ENCODE measurements at places on chromosomes 1 and 21. TPM values are rescaled to one million over a fixed set of nuclear protein-coding genes. Genes with fewer than 3 reads are reported as not detected.
A peak's percentile ranks its signal among the peaks of the same experiment; 100 is the strongest.

DNA sequence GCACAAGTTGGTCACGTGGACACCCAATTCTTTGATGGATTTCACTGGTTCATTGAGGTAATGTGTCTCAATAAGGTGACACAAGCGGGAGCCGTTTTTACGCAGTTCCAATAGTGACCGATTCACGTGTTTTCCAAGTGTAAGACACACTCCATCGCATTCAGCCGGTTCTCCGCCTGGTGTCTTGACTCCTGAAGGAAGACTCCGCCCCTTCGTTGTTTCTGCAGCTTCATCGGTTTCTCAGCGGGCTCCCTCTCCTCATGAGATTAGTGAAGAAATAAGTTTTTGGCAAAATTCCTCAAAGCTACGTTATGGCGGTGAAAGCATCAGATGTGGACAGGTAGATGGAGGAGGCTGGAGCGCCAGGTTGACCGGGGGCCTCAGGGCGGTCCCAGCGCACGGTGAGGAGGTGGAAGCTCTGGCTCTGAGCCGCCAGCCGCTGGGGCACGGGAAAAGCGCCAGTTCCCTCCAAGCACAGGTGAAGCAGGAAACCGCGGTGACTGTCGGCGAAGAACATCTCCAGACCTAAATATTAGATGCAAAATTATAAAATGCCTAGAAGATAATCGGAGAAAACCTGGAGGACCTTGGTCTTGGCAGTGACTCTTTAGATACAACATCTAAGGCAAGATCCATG lies 21.0 kb downstream of the CD2 start:
- H3K4me3 ChIP-seq: peak overlapping the region; percentile 33
- H3K4me1 ChIP-seq: peaks cover 72% of the 10 kb centered on the region
- H3K27ac ChIP-seq: no peak overlapping the region
- no peak for DNase-seq
- no peaks in the 10 kb centered on the region for H3K27me3 ChIP-seq

- DNase-seq: no peak
- H3K27ac ChIP-seq: no peak overlapping the region
- no peaks in the 10 kb centered on the region for H3K27me3 ChIP-seq
Measured at GRCh38 chr21:17146426-17146825, 366.4 kb upstream of the CXADR start.

- H3K27me3 ChIP-seq: no peaks in the 10 kb centered on the region
- H3K27ac ChIP-seq: no peak overlapping the region
- no peak for DNase-seq
- no peaks in the 10 kb centered on the region for H3K4me1 ChIP-seq
Measured at GRCh38 chr1:151482017-151482416, 22.7 kb upstream of the POGZ start.

GRCh38 chr1:176885341-176885740 lies 279.2 kb downstream of the ASTN1 start:
- H3K36me3 ChIP-seq: no peaks in the 10 kb centered on the region
- no peak overlapping the region for H3K27ac ChIP-seq
- peaks cover 4% of the 10 kb centered on the region for H3K27me3 ChIP-seq
- H3K4me3 ChIP-seq: no peak overlapping the region
- DNase-seq: no peak

GRCh38 chr1:85549244-85549643 lies 31.3 kb upstream of the CCN1 start:
- no peak for DNase-seq
- no peak overlapping the region for H3K4me3 ChIP-seq

DNA sequence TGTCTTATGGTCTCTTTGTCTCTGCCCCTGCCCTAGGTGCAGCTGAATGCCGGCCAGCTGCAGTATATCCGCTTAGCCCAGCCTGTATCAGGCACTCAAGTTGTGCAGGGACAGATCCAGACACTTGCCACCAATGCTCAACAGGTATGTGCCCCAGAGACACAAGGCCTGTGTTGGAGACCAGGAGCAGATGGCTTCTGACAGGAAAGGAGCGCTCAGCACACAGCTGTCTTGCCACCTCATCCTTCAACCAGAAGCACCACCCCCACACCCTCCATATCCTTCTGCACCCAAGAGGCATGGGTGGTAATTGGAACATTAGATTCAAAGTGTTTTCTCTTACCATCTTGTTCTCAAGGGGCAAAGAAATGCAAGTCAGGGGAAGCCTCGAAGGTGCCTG lies 17.0 kb upstream of the KCNQ4 start:
- H3K27ac ChIP-seq: peak overlapping the region; percentile 80
- peaks cover 54% of the 10 kb centered on the region for H3K36me3 ChIP-seq
- DNase-seq: peak; percentile 16
- H3K4me1 ChIP-seq: peaks cover 38% of the 10 kb centered on the region
- no peak overlapping the region for H3K4me3 ChIP-seq

- no peaks in the 10 kb centered on the region for H3K27me3 ChIP-seq
- no peaks in the 10 kb centered on the region for H3K36me3 ChIP-seq
- H3K27ac ChIP-seq: no peak overlapping the region
- no peaks in the 10 kb centered on the region for H3K4me1 ChIP-seq
- no peak overlapping the region for H3K4me3 ChIP-seq
- no peak for DNase-seq
Measured at GRCh38 chr21:25188677-25189079, 418.6 kb downstream of the MRPL39 start.

Gene BNIPL
- total RNA-seq: 1.4 TPM
